ENCODE measurements at places on chromosomes 4 and X.
A peak's percentile ranks its signal among the peaks of the same experiment; 100 is the strongest.

GRCh38 chr4:186514271-186514950 lies 41.0 kb downstream of the MTNR1A start:
- no peak for DNase-seq

DNA sequence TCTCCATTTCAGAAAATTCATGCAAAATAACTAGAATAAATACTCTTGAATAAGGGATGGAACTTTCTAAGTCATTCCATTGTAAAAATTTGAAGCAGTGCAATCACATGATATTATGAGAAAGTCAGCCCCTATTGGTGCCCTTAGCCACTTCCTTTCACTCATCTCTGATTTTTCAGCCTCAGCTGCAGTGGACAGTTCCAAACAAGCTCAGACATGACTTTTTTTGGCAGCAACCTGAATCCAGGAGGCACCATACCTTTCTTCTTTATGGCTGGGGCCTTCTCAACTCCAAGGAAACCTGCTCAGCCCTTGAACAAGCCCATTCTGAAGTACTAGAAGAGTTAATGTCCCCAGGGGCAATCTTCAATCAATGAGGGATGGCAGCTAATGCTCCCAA lies 40.5 kb downstream of the MAPK10 start:
- DNase-seq, result no peak

DNA sequence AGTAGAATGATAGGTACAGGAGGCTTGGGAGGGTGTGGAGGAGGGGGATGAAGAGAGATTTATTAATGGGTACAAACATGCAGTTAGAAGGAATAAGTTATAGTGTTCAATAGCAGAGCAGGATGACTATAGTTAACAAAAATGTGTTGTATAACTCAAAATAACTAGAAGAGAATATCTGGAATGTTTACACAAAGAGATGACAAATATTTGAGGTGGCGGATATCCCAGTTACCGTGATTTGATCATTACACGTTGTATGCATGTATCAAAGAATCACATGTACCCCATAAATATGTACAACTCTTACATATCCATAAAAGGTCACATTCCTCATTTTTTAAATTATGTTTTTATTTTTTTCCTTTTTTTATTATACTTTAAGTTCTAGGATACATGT lies 456.6 kb downstream of the MAGEB5 start:
- DNase-seq, result no peak

GRCh38 chrX:133151336-133151735 lies 54.4 kb upstream of the USP26 start:
- DNase-seq, result no peak

GRCh38 chr4:140688711-140689598 lies 67.2 kb downstream of the TBC1D9 start:
- DNase-seq, result no peak

DNA sequence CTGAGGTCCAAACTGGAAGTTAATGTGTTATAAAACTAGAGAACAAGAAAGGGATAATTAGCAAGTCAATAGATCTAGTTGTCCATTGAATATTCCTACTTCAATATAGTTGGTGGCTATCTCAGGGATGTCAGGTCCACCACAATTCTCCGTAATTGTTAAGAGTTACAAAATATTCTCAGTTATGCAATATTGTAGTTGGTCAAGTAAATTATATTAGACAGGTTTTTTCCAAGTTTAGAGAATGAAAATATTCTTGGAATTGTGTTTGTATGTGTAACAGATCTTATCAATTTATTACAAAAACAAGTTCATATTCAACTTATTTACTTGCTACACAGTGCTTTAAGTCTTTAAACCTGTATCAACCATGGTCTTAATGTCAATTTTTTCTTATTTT lies 547.4 kb downstream of the SPRY1 start:
- no peak for DNase-seq

DNA sequence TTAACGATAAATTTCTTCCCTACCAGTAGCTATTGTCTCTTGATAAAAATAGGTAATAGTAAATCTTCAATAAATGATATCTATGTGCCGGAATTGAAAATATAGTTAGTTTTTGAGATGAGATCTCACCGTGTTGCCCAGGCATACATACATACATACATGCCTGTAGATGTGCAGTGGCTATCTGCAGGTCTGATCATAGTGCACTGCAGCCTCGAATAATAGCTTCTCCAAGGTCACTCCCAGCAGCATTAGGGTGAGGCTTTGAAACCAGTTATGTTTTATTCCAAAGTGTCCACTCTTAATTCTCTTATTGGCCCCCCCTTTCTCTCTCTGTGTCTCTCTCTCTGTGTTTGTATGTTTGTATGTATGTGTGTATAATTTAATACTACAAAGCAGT lies 37.5 kb downstream of the ZFX start:
- no peak for DNase-seq

DNA sequence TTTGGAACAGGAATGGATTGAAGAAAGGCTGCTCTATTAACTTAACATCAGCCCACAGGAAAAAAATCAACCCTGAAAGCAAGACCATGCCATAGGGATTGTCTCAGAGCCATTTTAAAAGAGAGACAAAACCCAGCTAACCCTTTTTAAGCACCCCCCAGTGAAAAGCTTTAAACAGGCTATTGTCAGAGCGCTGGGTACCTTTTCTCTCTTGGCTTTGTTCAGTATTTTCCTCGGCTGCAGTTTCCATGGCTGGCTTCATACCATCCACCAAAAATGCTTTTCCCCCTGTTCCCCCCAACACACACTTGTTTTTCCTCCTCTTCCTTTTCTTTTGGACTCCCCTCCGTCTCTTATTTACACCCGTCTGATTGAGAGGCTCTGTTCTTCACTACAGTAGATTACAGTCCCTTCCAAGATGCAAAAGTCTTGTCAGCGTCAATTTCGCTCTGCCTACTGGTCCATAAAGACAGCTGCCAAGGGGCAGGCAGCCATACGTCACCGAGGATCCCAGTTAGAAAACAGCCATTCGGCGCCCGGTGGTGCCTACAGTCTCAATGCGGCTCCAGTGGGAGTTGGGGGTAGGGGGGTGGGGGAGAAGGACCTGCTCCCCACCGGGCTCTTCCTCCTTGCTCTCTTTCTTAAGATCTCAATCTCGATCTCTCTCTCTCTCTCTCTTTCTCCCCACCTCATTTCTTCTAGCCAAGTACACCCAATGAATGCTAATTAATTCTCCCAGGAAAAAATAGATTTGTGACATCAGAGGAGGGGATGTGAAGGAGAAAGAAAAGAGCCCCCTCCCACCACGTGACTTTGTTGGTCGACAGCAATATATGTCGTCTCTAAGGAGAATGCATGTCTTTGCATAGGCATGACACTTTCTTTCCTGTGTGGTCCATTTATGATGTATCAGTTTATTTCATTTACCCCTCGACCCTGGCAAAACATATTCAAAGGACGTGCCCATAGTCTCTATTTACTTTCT lies at the start of gene GPM6B:
Gene GPM6B, minus strand, starts transcription at position 451 of the 985 bp plus-strand sequence. Its CDS starts 189 bp downstream, at position 262.
- no peak for DNase-seq

DNA sequence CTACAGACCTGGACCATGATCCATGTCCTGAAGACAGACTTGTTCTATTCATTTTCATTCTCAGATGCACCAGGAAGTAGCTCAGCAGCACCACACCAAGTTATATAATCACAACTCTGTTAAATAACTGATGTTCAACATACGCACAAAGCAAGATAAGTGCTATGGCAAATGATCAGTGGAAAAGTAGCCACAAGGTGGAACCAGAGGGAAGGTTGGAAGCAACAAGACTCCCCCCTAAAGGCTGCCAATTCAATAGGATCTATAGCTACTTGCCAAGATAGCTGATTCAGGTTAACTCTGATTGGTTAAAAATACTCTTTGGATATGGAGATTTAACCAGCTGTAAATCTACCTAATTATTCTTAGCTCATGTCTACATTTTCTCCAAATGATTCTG lies 23.7 kb upstream of the FAM47B start:
- DNase-seq, result no peak

GRCh38 chr4:23613782-23614181 lies 276.1 kb downstream of the PPARGC1A start:
- no peak for DNase-seq

GRCh38 chr4:53026233-53026632 lies 164.1 kb downstream of the RASL11B start:
- no peak for DNase-seq

DNA sequence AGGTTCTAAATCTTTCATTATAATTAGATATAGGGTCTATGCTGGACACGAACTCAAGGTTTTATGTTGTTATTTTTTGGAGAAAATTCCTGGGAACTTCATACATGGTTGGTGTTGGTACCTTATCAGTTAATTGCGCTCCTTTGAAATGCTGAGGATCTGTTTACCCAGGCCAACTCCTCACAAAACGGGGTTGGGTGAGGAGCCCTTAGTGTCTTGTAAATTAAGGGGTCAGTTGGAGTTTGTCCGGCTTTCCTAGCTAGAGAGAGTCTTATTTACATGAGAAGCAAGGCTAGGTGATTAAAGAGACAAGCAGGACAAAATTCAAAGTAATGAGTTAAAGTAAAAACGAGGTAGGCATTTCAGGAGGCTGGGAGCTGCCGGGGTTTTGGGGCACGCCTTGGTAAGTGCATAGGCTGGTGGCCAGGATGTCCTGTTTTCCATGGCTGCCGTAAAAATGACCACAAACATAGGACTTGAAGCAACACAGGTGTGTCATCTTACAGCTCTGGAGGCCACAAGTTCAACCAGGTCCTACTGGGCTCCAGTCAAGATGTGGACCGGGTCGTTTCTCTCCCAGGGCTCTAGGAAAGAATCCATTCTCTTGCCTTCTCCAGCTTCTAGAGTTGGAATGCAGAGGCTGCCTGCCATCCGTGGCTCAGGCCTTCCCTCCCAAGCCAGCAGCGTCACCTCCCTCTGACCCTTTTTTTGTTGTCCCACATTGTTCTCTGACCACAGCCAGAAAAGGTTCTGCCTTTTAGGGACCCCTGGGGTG lies 19.8 kb downstream of the PSAPL1 start:
- no peak for DNase-seq

GRCh38 chr4:138902705-138903104 lies 112.9 kb upstream of the NOCT start:
- DNase-seq, result no peak

DNA sequence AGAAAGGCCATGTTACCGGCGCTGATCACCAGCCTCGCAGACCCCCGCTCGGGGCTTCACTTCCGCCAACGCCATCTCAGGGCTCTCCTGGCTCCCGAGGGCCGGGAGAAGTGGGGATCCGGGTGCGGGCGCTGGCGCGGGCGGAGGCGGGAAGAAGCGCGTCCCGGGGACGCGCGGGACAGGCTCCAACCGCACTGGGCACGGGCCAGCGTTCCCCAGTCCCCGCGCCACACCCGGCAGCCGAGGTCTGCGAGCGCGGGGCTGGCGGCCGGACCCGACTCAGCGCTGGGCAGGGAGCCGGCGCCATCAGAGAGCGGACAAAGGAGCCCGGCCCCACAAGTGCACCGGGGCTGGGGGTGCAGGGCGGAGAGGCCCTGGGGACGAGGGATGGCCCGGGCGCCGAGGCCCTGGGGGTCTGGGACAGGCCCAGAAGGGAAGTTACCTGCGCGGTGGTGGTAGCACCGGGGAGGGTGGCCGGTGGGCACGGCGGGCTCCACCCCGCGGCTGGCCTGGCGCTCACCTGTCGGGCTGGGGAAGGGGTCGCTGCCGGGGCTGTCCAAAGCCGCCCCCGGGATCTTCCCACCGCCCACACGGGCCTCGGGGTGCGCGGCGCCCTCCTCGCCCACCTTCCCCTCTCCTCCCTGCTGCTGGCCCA lies 449 bp downstream of the CTPS2 start:
- DNase-seq, result no peak

GRCh38 chrX:148984238-148984637 lies 483.8 kb downstream of the AFF2 start:
- DNase-seq, result no peak

GRCh38 chr4:48127682-48128404 lies 6.2 kb downstream of the TXK start:
- peak; percentile 37 for DNase-seq

- DNase-seq, result no peak
These were observed 63.9 kb downstream of the PPP3CA start for GRCh38 chr4:101283434-101283833.

- DNase-seq, result no peak
These were observed 48.3 kb upstream of the WDR1 start for GRCh38 chr4:10164877-10165283.

GRCh38 chrX:38871129-38872029 lies 70.1 kb downstream of the MID1IP1 start:
- no peak for DNase-seq

- no peak for DNase-seq
These were observed 192.3 kb upstream of the ANKRD50 start for GRCh38 chr4:124904723-124905388.

DNA sequence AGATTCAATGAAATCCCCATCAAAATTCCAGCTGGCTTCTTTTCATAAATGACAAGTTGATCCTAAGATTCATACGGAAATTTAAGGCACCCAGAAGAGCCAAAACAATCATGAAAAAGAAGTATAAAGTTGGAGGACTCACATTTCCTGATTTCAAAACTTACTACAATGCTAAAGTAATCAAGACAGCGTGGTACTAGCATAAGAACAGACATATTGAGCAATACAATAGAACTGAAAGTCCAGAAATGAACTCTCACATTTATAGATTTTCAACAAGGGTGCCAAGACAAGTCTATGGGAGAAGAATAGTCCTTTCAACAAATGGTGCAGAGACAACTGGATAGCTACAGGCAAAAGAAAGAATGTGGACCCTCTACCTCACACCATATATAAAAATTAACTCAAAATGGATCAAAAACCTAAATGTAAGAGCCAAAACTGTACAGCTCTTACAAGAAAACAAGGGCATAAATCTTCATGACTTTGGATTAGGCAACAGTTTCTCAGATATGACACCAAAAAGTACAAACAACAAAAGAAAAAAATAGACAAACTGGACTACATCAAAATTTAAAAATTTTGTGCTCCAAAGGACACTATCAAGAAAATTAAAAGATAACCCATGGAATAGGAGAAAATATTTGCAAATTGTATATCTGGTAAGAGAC lies 28.5 kb downstream of the SASH3 start:
- DNase-seq, result no peak

DNA sequence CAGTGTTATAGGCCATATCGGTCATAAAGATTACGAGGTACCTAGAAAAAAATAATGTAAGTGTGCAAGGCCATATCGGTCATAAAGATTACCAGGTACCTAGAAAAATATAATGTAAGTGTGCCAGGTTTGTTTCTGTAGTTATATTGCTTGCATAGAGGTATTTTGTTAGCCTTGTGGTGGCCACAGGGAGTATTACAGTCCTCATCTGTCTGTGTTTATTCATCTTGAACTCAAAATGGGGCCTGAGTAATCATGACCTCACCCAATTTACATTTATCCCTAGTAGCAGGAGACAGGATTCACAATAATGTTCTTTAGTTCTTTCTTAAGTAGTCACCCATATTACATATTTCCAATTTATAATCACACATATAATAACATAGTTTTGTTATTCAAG lies 459.7 kb downstream of the MID1IP1 start:
- no peak for DNase-seq

DNA sequence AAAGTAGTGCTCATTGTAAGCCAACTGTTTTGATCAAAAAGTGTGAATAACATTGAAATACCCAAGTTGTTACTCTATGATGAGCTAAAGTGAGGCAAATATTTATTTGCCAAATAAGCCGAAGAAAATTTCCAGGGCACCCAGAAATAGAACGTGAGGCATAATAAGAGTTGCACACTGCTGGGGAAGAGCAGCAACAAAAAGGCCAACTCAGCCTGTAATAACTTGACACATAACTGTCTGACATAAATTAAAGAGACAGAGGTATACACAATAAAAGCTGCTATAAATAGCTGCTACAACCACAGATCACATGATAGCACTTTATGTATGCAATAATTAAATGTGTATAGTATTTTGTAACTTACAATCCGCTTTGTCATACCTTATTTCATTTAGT lies 2.0 kb upstream of the ABCB7 start:
- no peak for DNase-seq

Measured in stimulated activated CD4-positive, alpha-beta T cell treated with anti-CD3 and anti-CD28 coated beads, Interleukin-1b, Interleukin-23, amount 100 ng/mL, for 1 hour (primary cell).